ENCODE measurements at places on chromosomes 1 and 21.

DNA sequence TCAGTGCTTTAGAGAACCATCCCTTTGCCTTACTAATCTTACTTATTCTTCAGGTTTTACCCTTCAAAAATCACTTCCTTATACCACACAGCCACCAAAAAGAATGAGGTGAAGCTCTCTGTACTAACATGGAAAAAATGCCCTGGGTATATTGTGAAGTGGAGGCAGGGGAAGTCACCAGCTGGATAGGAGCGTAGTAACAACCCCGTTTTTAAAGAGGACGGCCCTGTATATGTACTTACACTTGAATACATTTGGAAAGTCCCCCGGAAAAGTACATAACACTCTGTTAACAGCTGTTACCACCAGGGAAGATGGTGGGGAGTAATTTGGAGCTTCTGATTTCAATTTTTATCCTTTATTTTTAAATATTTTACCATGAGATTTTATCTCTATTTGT, 28.2 kb upstream of the KHDRBS1 start:
- DNase-seq = no peak

GRCh38 chr1:42392255-42392654, 11.7 kb downstream of the RIMKLA start:
- DNase-seq = no peak

- no peak for DNase-seq
Measured at GRCh38 chr1:41870076-41870562, 48.6 kb downstream of the HIVEP3 start.

GRCh38 chr1:25520446-25521061, 22.9 kb upstream of the LDLRAP1 start:
- DNase-seq = peak; percentile 63
